Neuronal stem cell (in vitro differentiated cells): ENCODE measurements at places on chromosomes 6 and 20.

- no peaks in the 10 kb centered on the region for H3K36me3 ChIP-seq
- H3K27ac ChIP-seq = no peak overlapping the region
- H3K27me3 ChIP-seq = no peaks in the 10 kb centered on the region
- peaks cover 6% of the 10 kb centered on the region for H3K4me1 ChIP-seq
Observed at GRCh38 chr20:33785503-33785902, 25.6 kb upstream of the CHMP4B start.

DNA sequence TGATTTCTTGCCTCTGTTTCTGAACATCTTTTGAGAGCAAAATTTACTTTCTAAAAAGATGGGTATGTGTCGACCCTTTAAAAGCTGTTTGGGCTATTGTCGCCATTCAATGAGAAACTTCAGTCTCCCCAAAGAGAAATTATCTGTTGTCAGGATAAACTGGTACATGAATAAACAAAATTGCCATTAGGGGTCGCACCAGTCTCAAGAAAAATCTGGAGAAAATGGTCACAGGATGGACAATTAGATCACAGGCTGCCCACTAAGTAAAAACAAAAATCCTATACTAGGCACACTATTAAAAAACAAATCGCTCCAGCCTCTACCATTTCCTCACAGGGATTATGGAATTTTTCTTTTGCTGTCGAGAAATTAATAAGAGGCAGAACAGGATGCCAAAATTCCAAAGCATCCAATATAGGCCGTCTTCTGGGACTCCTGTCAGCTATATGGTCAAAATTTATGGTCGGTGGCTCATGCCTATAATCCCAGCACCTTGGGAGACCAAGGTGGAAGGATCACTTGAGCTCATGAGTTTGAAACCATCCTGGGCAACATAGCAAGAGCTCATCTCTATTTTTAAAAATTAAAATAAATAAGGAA lies 5.5 kb upstream of the HLA-E start:
- H3K27me3 ChIP-seq = peaks cover 36% of the 10 kb centered on the region
- DNase-seq = peak; percentile 49
- no peak overlapping the region for H3K27ac ChIP-seq

DNA sequence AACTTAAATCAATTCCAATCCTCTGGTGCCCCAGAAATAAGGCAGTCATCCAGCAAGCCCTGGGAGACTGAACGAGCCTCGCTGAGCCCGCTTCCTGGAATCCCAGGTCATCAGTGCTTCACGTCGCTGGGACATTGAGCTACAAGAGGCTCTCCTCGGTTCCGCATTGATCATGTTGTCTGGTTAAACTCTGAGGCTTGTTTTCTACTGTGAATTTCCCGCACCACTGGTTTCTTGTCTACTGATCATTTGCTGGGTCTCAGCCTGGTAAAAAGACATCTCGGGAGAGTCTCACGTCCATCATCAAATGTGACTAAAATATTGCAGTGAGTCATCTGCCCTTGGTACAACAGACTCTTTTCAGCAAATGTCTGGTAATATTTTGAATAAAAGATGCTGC lies 569.2 kb downstream of the QKI start:
- no peak for DNase-seq
- no peak overlapping the region for H3K27ac ChIP-seq
- H3K36me3 ChIP-seq = no peaks in the 10 kb centered on the region
- H3K4me1 ChIP-seq = peaks cover 10% of the 10 kb centered on the region
- no peaks in the 10 kb centered on the region for H3K27me3 ChIP-seq
- no peak overlapping the region for H3K4me3 ChIP-seq

DNA sequence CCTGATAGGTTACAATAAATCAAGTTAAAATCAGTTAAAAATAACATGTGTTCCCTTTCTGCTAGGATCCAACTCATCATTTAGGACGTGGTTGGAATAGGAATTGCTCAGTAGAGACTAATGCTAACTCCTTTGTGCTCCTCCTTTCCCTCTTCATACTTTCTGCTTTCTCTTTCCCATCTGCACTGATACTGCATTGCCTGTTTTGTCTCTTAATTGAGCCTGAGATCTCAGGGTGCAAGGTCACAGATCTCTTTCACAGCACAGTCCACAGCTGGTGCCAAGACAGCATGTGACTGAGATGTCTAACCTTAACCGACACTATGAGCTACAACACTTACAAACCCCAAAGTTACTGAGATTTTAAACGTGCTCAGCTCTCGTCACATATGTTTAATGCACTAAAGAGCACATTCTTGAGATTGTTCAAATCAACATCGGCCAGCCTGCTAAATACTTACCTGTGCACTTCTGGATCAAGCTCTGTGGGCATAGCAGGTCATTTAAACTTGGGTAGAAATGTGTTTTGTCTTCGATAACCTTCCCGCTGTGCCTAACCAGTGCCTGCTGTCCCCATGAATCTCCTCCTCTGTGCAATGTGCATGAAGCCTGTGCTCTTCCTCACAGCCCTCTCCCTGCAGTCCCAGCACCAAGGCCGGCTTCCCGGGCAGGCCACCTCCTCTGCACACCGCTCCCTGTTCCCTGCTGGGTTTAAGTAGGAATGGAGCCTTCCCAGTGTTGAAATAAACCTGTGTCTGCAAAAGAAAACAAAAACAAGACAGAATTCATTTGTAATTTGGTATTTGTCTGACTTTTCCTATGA lies 39.6 kb upstream of the AFDN start:
- no peak overlapping the region for H3K4me3 ChIP-seq
- H3K27me3 ChIP-seq = no peaks in the 10 kb centered on the region
- H3K4me1 ChIP-seq = peaks cover 12% of the 10 kb centered on the region
- no peaks in the 10 kb centered on the region for H3K36me3 ChIP-seq

GRCh38 chr6:134678436-134678889 lies 271.4 kb downstream of the ALDH8A1 start:
- no peaks in the 10 kb centered on the region for H3K36me3 ChIP-seq
- no peak for DNase-seq
- H3K27me3 ChIP-seq = no peaks in the 10 kb centered on the region
- H3K4me1 ChIP-seq = peaks cover 4% of the 10 kb centered on the region
- no peak overlapping the region for H3K4me3 ChIP-seq

- H3K27ac ChIP-seq = no peak overlapping the region
- H3K36me3 ChIP-seq = no peaks in the 10 kb centered on the region
- H3K4me1 ChIP-seq = peaks cover 14% of the 10 kb centered on the region
- no peak for DNase-seq
Observed at GRCh38 chr6:43735642-43736199, 34.3 kb upstream of the VEGFA start.

- H3K4me1 ChIP-seq = no peaks in the 10 kb centered on the region
- peaks cover 12% of the 10 kb centered on the region for H3K27me3 ChIP-seq
- H3K36me3 ChIP-seq = no peaks in the 10 kb centered on the region
- H3K4me3 ChIP-seq = no peak overlapping the region
- DNase-seq = no peak
Observed at GRCh38 chr20:39097889-39098288, 135.7 kb downstream of the DHX35 start.

GRCh38 chr6:153484056-153484455 lies 353.0 kb upstream of the RGS17 start:
- H3K27ac ChIP-seq = no peak overlapping the region
- no peaks in the 10 kb centered on the region for H3K4me1 ChIP-seq
- peak; percentile 1 for DNase-seq
- no peaks in the 10 kb centered on the region for H3K27me3 ChIP-seq
- H3K36me3 ChIP-seq = no peaks in the 10 kb centered on the region

DNA sequence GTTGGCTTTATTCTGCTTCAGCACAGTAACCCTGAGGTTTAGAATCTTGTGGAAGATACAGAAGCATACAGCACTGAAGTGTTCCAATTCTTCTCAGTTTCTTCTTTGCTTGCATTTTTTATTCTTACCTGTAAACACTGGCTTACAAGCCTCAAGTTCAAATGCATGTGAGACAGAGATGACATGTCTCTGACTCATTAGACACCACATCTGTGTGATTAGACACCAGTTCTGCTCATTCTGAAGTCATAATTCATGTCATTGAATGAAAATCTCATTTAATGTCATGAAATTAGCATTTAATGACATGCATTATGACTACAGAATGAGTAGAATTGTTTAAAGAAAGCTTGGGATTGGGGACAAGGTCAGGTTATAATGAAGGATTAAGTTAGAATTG lies 5.8 kb downstream of the GZF1 start:
- DNase-seq = no peak
- H3K27ac ChIP-seq = no peak overlapping the region
- H3K4me3 ChIP-seq = no peak overlapping the region

GRCh38 chr6:34973547-34974248 lies 84.6 kb downstream of the ANKS1A start:
- no peaks in the 10 kb centered on the region for H3K4me1 ChIP-seq
- H3K27me3 ChIP-seq = no peaks in the 10 kb centered on the region
- H3K27ac ChIP-seq = no peak overlapping the region
- no peak overlapping the region for H3K4me3 ChIP-seq
- peaks cover 4% of the 10 kb centered on the region for H3K36me3 ChIP-seq

- no peaks in the 10 kb centered on the region for H3K27me3 ChIP-seq
- H3K27ac ChIP-seq = no peak overlapping the region
- H3K4me1 ChIP-seq = no peaks in the 10 kb centered on the region
- no peaks in the 10 kb centered on the region for H3K36me3 ChIP-seq
- DNase-seq = no peak
- no peak overlapping the region for H3K4me3 ChIP-seq
Observed at GRCh38 chr6:155887421-155887820, 431.8 kb upstream of the NOX3 start.

GRCh38 chr6:30686009-30686907 lies at the start of gene PPP1R18:
Gene PPP1R18 (minus strand): TSS chr6:30686645. CDS start chr6:30686018, 627 bp downstream.
- H3K27ac ChIP-seq = peak within 1 kb of the TSS; percentile 93
- peaks cover 62% of the 10 kb centered on the region for H3K4me1 ChIP-seq
- H3K27me3 ChIP-seq = no peaks in the 10 kb centered on the region
- DNase-seq = no peak
- peaks cover 46% of the 10 kb centered on the region for H3K36me3 ChIP-seq

GRCh38 chr20:43750774-43751166 lies 24.0 kb upstream of the GTSF1L start:
- H3K27ac ChIP-seq = no peak overlapping the region
- peaks cover 15% of the 10 kb centered on the region for H3K27me3 ChIP-seq
- DNase-seq = no peak
- H3K4me3 ChIP-seq = no peak overlapping the region
- no peaks in the 10 kb centered on the region for H3K36me3 ChIP-seq
